ENCODE measurements at places on chromosomes 3 and 15. TPM values are rescaled to one million over a fixed set of nuclear protein-coding genes. Genes with fewer than 3 reads are reported as not detected.

The HIGD2B gene
- not detected for total RNA-seq

The KLF13 gene
- 230 TPM for total RNA-seq

The IREB2 gene
- total RNA-seq, result 60.6 TPM

- no peaks in the 10 kb centered on the region for H3K36me3 ChIP-seq
- H3K27ac ChIP-seq, result no peak overlapping the region
- H3K4me3 ChIP-seq, result no peak overlapping the region
- peaks cover 22% of the 10 kb centered on the region for H3K27me3 ChIP-seq
- no peak for DNase-seq
- no peaks in the 10 kb centered on the region for H3K4me1 ChIP-seq
These were observed 15.4 kb downstream of the PTX3 start for GRCh38 chr3:157452097-157452496.

DNA sequence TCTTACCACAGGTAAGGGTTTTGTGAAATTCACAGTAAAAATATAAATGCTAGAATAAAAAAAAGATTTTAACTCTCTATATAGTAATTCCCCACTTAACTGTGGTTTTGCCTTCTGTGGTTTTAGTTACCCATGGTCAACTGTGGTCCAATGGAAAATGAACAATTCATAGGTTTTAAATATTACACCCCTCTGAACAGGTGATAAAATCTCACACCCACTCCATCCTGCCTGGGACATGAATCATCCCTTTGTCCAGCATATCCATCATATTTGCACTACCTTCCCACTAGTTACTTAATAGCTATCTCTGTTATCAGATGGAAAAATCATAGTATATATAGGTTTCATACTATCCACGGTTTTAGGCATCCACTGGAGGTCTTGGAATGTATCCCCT lies 49.2 kb downstream of the HDGFL3 start:
- no peak for DNase-seq
- peaks cover 13% of the 10 kb centered on the region for H3K4me1 ChIP-seq
- H3K4me3 ChIP-seq, result no peak overlapping the region

Data from activated naive CD8-positive, alpha-beta T cell treated with anti-CD3 and anti-CD28 coated beads, Interleukin-2, amount 10 ng/mL, durations not matched to agents 7 days and 5 days (primary cell).